Memory B cell (primary cell): ENCODE measurements at places on chromosomes 3 and 15.

- H3K27ac ChIP-seq: no peak overlapping the region
- H3K27me3 ChIP-seq: peaks cover 21% of the 10 kb centered on the region
- H3K36me3 ChIP-seq: no peaks in the 10 kb centered on the region
Observed at GRCh38 chr3:38314112-38314763, 32.1 kb downstream of the SLC22A14 start.

DNA sequence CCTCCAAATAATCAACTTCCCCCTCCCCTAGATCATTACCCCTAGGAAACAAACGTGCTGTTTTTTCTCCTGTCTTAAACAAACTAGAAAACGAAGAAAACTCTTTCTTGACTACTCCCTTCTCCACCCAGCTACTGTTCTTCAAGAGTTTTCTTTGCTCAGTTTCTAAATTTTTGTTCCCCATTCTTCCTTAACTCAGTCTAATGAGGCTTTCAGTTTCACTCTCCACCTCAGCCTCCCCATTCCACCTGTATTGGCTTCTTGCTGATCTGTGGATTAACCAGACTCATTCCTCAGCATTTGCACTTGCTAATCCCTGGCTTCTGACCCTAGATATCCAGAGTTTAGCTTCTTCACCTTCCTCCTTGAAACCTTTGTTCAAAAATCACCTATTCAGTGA lies 26.8 kb downstream of the SERPINI1 start:
- no peak for DNase-seq
- no peaks in the 10 kb centered on the region for H3K27me3 ChIP-seq
- peaks cover 4% of the 10 kb centered on the region for H3K36me3 ChIP-seq
- H3K4me1 ChIP-seq: peaks cover 6% of the 10 kb centered on the region

- H3K4me3 ChIP-seq: no peak overlapping the region
- H3K36me3 ChIP-seq: no peaks in the 10 kb centered on the region
- H3K4me1 ChIP-seq: no peaks in the 10 kb centered on the region
- peaks cover 3% of the 10 kb centered on the region for H3K27me3 ChIP-seq
- H3K27ac ChIP-seq: no peak overlapping the region
Observed at GRCh38 chr3:18372786-18373405, 52.2 kb downstream of the SATB1 start.

DNA sequence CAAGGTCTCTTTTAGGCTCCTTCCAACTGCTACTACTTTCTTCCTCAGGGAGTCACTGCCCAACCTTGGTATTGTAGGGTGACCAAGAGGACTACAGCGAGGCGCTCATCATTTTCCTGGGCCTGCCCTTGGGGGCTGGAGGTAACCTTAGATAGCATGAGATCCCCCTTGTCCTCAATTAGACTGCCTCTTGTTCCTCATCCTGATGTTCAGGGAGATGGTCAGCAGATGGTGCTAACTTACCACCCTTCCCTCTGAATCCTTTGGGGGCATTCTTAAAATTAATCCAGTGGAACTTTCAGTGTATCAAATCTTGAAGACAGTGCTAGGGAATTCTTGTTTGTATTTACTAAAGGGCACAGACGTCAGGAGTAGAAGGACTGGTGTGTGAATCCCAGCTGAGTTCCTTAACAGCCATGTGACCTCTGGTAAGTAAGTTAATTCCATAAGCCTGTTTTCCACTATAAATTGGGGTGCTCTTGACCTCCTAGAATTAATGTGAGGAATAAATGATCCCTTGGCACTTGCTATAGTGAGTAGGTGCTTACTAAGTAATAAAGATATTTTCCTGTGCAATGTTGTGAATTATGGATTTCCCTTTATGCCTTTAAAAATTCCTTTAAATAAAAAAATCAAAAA lies 4.1 kb upstream of the CLPX start:
- peaks cover 9% of the 10 kb centered on the region for H3K4me1 ChIP-seq
- no peak overlapping the region for H3K4me3 ChIP-seq
- H3K27me3 ChIP-seq: peaks cover 1% of the 10 kb centered on the region
- H3K36me3 ChIP-seq: no peaks in the 10 kb centered on the region
- H3K27ac ChIP-seq: no peak overlapping the region

- H3K4me3 ChIP-seq: no peak overlapping the region
- no peaks in the 10 kb centered on the region for H3K4me1 ChIP-seq
- peaks cover 24% of the 10 kb centered on the region for H3K36me3 ChIP-seq
- H3K27ac ChIP-seq: no peak overlapping the region
- no peaks in the 10 kb centered on the region for H3K27me3 ChIP-seq
Observed at GRCh38 chr15:23002920-23003319, 22.8 kb upstream of the CYFIP1 start.

DNA sequence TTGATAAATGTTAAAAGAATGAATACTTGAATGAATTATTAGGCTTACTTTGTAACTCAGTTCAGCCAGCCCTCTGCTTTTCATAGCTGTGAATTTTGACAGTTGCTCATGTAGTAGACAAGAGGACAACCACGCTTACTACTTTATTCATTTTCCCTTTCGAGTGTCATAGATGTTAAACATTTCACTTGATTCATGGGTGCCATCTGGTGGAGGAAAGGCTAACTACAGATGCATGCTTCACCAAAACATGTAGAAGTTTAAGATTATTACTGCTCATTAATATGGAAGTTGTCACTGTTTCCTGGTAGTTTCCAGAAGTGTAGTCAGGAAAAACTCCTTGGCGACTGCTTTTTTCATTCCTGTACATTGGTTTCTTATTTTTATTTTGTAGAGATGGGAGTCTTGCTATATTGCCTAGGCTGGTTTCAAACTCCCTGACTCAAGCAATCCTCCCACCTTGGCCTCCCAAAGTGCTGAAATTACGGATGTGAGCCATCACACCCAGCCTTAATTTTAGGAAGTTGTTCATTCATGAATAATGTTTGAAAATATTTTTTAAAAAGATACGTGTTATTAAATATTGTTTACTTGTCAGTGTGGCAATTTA lies 163.2 kb downstream of the B3GALNT1 start:
- H3K4me1 ChIP-seq: no peaks in the 10 kb centered on the region
- peak; percentile 68 for DNase-seq
- H3K27ac ChIP-seq: no peak overlapping the region

GRCh38 chr15:74403588-74403919 lies 30.2 kb downstream of the SEMA7A start:
- H3K4me3 ChIP-seq: peak overlapping the region; percentile 75
- H3K4me1 ChIP-seq: peaks cover 73% of the 10 kb centered on the region
- H3K27ac ChIP-seq: peak overlapping the region; percentile 96
- peak; percentile 44 for DNase-seq

DNA sequence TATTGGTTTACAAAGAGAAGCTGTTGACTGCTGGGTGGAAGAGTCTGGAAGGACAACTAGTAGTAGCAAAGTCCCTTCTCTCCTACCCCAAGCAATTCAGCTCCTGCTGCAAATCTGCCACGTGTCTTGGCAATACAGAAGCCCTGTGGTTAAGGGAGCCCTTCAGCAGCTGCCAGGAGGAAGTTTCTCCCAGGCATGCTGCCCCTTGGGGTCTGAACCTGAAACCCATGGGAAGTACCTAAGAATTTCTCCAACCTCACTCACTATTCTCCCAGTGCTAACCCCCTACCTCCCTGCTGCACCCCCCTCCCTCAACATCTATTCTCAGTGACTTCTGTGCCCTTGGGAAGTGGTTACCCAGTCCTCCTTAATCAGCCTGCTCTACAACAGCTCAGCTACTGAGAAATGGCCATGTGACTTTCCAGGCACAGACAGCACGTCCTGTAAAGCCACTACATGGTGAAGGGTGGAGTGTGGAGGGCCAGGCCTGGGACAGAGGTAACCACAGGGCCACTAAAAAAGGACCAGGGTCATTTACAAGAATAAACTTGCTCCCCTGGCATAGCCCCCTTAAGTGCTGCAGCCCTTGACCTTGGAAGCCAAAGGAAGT lies 316.6 kb downstream of the NTRK3 start:
- H3K36me3 ChIP-seq: no peaks in the 10 kb centered on the region
- no peak for DNase-seq
- no peaks in the 10 kb centered on the region for H3K4me1 ChIP-seq
- H3K27ac ChIP-seq: no peak overlapping the region

DNA sequence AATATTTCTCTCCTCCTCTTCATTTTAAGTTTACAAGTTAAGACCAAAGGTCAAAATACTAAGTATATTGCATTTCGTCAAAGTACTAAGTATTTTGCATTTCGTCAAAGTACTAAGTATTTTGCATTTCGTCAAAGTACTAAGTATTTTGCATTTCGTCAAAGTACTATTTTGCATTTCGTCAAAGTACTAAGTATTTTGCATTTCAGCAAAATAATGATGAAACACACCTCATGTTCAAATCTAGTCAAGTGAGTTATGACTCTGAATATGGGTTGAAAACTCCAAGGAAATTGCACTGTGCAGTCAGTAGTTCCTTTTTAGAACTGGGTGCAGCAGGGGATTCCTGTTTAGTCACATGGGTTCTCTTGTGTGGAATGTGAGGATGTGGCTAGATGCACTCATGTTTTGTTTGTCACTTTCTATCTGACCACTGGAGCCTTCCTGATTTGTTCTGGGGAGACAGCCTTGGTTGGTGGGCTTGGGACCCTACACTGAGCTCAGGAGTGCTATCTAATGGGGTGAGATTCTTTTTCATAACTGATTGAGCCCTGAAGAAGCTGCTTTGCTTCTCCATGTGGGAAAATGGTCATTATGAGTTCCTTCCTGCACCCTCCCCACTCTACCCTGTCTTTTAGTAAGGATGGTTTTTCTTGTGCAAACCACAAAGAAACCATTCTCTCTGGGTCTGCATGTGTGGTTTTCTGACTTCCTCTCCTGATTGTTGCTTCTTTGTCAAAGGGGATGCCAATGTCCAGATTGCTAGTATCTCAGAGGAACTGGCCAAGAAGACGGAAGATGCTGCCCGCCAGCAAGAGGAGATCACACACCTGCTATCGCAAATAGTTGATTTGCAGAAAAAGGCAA lies 73.4 kb downstream of the CCK start:
- H3K4me3 ChIP-seq: no peak overlapping the region
- DNase-seq: no peak
- H3K27me3 ChIP-seq: no peaks in the 10 kb centered on the region
- peaks cover 22% of the 10 kb centered on the region for H3K36me3 ChIP-seq
- peaks cover 24% of the 10 kb centered on the region for H3K4me1 ChIP-seq

DNA sequence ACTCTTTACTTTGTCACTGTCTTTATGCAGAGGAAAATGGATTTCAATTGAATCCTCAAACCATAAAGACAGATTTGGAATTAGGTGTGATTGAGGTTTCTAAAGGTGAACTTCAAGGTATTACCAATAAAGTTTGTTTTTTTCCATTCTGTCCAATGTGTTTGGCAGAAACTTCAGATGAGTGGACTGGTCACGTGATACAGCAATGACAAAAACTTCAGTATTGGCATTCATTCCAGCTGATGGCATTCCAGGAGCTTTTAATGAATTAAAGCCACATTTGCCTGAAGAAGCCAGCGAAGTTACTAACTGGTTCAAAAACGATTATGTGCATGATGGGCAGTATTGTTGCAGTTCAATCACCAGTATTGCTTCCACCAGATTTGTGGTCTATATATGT lies 4.5 kb upstream of the MASP1 start:
- DNase-seq: no peak
- H3K4me3 ChIP-seq: no peak overlapping the region
- H3K36me3 ChIP-seq: no peaks in the 10 kb centered on the region
- H3K27me3 ChIP-seq: peaks cover 6% of the 10 kb centered on the region

DNA sequence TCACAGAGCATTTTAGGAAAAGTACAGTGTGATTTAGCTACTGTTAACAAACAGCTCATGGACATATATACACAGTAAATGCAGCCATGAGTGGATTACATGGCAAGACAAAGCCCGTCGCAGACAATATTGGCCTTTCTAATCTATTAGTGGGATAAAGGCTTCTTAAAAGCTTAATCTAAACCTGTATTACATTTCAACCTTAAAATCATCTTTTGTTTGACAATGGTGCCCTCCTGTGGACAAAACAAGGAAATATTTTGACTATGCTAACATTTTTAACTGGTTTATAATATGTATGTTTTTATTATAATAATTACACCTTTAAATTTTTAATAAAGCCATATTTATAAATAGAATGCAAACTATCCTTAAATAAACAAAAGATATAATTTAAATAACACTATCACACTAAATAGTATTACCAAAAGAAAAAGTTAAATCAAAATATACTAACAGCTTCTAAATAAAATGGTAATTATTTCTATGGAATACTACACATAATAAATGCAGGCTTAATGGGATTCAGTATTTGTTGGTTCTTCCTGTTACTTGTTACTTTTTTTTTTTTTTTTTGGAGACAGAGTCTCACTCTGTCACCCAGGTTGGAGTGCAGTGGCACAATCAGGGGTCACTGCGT lies 38.6 kb downstream of the TAFA4 start:
- H3K4me1 ChIP-seq: no peaks in the 10 kb centered on the region
- no peaks in the 10 kb centered on the region for H3K36me3 ChIP-seq
- peak; percentile 16 for DNase-seq

- no peaks in the 10 kb centered on the region for H3K36me3 ChIP-seq
- H3K4me3 ChIP-seq: no peak overlapping the region
- H3K27ac ChIP-seq: no peak overlapping the region
- H3K4me1 ChIP-seq: peaks cover 7% of the 10 kb centered on the region
Observed at GRCh38 chr15:101323793-101324523, 28.9 kb upstream of the SNRPA1 start.

DNA sequence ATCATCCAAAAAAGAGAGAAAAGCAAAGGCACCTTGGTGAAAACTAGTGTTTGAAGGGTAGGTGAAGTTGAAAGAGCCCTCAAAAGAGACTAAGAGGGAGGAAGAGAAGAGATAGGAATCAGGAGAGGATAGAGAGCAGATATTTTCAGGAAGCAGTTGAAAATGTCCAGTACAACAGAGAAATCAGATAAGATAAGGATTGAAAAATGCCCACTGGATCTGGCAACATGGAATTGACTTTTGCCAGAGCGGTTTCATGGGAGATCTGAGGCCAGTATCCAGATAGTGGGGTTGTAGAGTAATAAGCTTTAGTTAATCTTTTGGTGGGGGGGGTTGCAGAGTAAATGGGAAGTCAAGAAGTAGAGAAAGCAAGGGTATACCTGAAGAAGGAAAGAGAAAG lies 337.4 kb downstream of the IL5RA start:
- H3K4me1 ChIP-seq: no peaks in the 10 kb centered on the region
- H3K27ac ChIP-seq: no peak overlapping the region
- no peaks in the 10 kb centered on the region for H3K36me3 ChIP-seq
- no peak for DNase-seq
- H3K4me3 ChIP-seq: no peak overlapping the region
- peaks cover 2% of the 10 kb centered on the region for H3K27me3 ChIP-seq

- no peak for DNase-seq
- H3K4me3 ChIP-seq: no peak overlapping the region
- H3K27ac ChIP-seq: no peak overlapping the region
- no peaks in the 10 kb centered on the region for H3K4me1 ChIP-seq
Observed at GRCh38 chr3:41320953-41321641, 121.8 kb downstream of the CTNNB1 start.

DNA sequence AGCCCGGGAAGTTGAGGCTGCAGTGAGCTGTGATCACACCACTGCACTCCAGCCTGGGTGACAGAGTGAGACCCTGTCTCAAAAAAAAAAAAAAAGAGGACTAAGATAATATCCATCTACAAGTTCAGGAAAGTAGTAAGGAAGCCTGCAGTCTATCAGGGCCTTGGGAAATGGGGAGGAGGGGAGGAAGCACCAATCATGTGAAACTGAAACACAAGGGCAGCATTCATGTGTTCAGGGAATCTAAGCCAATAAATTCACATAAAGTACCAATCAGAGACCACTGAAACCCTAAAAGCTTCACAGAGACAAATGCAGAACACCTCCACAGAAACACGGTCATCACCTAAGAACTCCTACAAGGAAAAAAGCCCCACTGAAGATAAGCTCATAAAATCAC lies 22.9 kb upstream of the HHATL start:
- H3K4me1 ChIP-seq: no peaks in the 10 kb centered on the region
- peaks cover 7% of the 10 kb centered on the region for H3K27me3 ChIP-seq
- no peak overlapping the region for H3K27ac ChIP-seq
- H3K4me3 ChIP-seq: no peak overlapping the region
- H3K36me3 ChIP-seq: no peaks in the 10 kb centered on the region
